ENCODE measurements at places on chromosomes 16 and 17. TPM values are rescaled to one million over a fixed set of nuclear protein-coding genes. Genes with fewer than 3 reads are reported as not detected.
A peak's percentile ranks its signal among the peaks of the same experiment; 100 is the strongest.

The LCAT gene
- 27.4 TPM for polyA plus RNA-seq

The PDIA2 gene
- 0.58 TPM for polyA plus RNA-seq

The MRPL58 gene
- polyA plus RNA-seq, result 27.4 TPM

The ZFHX3 gene
- polyA plus RNA-seq, result 23.3 TPM

The REXO5 gene
- 5.3 TPM for polyA plus RNA-seq

The ZNF688 gene
- 17.7 TPM for polyA plus RNA-seq

The PRMT7 gene
- 71.1 TPM for polyA plus RNA-seq

The PTGES3L gene
- 2.3 TPM for polyA plus RNA-seq

DNA sequence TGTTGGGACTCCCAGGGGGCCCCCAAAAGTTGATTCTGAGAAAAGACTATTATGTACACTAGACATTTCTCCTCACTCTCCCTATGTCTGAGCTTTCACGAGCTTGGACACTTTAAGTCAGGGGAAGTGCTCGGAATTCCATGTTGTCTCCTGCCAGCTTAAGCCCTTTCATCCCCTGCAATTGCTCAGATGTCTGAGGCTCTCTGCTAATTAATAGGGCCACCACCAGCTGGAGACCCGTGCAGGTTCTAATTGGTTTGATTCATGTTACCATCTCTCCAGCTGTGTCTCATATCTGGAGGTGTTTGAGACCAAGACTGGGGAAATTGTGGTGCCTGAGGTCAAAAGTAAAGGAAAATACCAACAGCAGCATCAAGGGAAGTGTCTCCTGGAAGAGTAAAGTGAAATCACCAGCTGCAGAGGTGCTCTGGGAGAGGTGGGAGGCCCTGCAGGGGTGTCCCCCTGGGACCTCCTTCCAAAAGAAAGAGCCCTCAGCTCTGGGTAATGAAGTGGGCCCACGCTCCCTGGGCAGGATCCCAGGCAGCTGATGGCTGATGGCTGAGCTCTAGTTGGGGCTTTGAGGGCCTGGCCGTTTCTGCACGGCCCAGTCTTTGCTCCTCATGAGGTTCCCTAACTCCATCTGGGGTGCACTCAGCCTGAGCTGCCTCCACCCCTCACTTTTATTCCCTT lies 5.8 kb upstream of the UTS2R start:
- DNase-seq, result no peak

DNA sequence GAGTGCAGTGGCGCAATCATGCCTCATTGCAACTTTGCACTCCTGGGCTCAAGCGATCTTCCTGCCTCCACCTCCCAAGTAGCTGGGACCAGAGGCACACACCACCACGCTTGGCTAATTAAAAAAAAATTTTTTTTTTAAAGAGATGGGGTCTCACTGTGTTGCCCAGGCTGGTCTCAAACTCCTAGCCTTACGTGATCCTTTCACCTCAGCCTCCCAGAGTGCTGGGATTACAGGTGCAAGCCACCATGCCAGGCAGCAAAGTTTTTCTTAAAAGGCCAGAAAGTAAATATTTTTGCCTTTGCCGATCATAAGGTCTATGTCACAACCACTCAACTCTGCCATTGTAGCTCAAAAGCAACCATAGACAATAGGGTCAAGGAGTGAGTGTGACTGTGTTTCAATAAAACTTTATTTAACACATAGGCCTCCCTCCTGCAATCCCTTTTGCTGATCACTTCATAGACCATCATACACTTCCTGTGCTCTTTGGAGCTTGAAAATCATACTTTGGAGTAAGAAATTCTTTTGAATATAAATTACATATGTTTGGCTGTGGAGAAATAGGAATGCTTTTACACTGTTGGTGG lies 48.6 kb downstream of the PITPNC1 start:
- no peak for DNase-seq

DNA sequence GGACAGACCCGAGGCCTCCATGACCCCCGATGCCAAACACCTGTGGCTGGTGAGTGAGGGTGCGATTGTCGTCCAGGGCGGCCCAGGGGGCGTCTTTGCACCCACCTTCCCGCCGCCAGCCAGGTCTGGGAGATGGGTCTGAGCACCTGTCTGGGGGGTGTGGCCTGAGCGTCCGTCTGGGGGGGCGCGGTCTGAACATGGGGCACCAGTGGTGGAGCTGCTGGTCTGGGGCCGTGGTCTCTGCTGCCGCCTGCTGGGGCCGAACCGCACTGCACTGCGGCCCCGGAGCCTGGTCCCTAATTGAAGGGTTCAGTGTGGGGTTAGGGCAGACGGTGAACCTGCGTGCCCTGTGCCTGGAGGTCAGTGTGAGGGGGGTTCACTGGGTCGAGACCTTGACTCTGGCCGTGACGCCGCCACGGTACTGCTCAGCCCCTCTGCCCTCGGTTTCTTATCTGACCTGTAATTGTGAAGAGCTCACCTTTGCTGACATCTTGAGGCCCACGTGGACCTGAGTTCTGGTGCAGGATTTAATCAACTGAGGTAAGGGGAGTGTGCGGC lies 12.6 kb upstream of the TCF25 start:
- DNase-seq, result no peak

GRCh38 chr17:40418428-40418706 lies 671 bp upstream of the TOP2A start:
- no peak for DNase-seq

GRCh38 chr17:64658931-64659330 lies 3.2 kb downstream of the SMURF2 start:
- no peak for DNase-seq

- no peak for DNase-seq
These were observed 10.6 kb upstream of the ENGASE start for GRCh38 chr17:79064026-79064425.

DNA sequence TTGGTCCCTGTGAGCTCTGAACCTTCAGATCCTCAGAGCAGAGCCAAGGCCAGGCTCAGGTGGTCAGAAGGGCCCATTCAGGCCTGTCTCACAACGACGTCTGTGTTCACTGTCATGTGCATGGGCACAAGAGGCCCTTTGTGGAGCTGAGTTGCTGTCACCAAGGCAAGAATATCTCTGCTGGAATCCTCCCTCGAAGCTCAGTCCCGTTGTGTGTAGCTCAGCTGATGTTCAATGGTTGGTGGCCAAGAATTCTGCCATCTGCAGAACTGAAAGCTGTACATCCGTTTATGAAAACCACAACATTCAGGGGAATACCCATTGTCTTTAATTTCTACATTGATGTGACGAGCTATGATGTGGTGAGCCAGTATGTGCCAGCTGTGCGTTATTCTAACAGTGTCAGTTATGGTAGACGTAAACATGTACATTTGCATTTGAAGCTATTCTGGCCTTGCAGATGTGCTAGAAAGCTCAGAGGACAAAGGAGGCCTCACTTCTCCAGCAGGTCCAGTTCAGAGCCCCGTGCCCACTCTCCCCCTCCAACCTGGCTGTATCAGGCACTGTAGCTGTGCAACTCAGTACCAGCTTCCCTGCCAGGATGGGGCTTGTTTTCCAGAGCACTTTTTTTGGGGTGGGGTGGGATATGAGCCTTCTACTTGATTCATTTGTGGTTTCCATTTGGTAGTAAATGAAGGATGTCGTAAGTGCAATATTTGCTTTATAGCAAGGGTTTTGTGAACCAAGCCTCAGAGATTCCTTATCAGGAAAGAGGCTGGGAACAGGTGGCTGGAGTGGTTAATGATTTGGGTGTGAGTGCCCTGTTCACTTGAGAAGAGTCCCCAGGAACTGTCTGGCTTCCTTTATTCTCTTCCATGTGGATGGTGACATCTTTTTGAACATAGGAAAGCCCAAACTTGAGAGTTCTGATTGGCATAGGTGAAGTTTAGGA lies 56.1 kb downstream of the B9D1 start:
- no peak for DNase-seq

- DNase-seq, result peak; percentile 59
These were observed 19.4 kb downstream of the TMEM94 start for GRCh38 chr17:75475851-75476250.

- DNase-seq, result no peak
These were observed 79.0 kb downstream of the GAS7 start for GRCh38 chr17:10119203-10120108.

- no peak for DNase-seq
These were observed 2.2 kb downstream of the C16orf92 start for GRCh38 chr16:30025156-30025555.

- DNase-seq, result no peak
These were observed 5.3 kb downstream of the ELOB start for GRCh38 chr16:2771496-2772402.

GRCh38 chr17:57454729-57455062 lies 198.4 kb downstream of the MSI2 start:
- no peak for DNase-seq

- DNase-seq, result no peak
These were observed 20.8 kb upstream of the RNPS1 start for GRCh38 chr16:2288726-2289125.

- DNase-seq, result no peak
These were observed 14.3 kb upstream of the GINS3 start for GRCh38 chr16:58377932-58378331.

DNA sequence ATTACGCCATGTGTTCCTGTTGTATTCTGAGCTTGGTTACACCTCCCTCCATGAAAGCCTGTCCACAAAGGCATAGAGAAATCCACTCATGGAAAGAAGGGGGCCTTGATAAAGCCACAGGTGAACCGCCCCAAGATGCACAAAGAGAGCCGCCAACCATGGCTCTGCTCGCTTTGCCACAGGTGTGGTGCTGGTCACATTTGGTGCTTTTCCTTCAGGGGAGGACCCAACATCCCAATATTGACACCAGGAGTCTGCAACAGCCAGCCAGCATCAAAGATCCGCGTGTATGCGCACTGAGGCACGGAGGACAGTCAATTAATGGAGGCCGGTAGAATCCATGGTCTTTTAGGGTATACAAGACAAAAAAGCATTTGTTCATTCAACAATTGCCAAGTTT lies 7.3 kb downstream of the ABCA3 start:
- no peak for DNase-seq

DNA sequence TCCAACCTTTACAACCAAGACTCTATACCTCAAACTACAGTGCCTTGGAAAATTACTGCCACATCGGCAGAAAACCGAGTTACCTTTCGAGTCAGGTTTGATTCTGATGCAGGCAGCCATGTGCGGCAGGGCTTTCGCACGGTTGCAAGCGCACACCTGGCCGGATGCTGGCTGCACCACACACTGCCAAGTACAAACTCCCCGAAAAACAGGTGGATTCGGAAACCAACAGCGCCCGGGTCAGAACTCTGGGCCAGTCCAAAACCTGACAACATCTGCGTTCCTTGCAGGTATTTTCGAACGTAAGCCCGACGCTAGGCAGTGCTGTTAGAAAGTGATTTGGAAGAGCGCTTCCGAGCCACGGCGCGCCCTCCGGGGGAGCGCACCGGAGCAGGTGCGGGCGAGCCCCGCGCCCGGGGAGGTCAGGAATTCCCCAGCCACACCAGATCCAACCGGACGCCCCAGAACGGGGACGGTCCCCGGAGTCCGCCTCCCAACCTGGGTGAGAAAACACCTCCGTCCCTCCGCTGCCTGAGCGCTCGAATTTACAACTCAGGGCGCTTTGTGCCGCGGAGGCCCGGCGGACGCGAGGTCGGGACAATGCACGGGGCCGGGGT lies 1.2 kb downstream of the USP7 start:
- DNase-seq, result no peak
